Left ventricle myocardium inferior (tissue), 1 donor: ENCODE measurements at places on chromosomes 7 and 10. TPM values are rescaled to one million over a fixed set of nuclear protein-coding genes. Genes with fewer than 3 reads are reported as not detected.

DNA sequence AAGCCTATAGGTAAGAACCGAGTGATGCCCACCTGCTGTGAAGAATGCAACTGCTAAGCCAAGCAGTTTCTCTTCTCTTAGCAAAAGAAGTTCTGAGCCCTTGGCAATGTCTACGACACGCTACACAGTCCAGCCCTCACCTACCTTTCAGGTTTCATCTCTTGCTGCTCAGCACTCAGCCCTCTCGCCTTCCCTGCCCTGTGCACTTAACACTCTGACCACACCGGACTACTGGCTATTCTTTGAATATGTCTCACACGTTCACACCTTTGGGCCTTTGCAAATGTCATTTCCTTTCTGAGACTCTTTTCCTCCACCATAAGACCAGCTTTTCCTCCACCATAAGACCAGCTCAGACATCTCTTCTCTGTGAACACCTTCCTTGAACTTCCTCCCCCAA is 67.0 kb upstream of the ITGB1 start:
- H3K27ac ChIP-seq: no peak overlapping the region
- no peak for DNase-seq
- peaks cover 7% of the 10 kb centered on the region for H3K4me1 ChIP-seq
- no peak overlapping the region for H3K4me3 ChIP-seq
- no peaks in the 10 kb centered on the region for H3K36me3 ChIP-seq
- no peaks in the 10 kb centered on the region for H3K27me3 ChIP-seq

GRCh38 chr10:132419538-132420468 is 22.8 kb downstream of the PWWP2B start:
- no peak overlapping the region for H3K4me3 ChIP-seq
- H3K4me1 ChIP-seq: peaks cover 69% of the 10 kb centered on the region
- no peaks in the 10 kb centered on the region for H3K36me3 ChIP-seq
- no peaks in the 10 kb centered on the region for H3K27me3 ChIP-seq

DNA sequence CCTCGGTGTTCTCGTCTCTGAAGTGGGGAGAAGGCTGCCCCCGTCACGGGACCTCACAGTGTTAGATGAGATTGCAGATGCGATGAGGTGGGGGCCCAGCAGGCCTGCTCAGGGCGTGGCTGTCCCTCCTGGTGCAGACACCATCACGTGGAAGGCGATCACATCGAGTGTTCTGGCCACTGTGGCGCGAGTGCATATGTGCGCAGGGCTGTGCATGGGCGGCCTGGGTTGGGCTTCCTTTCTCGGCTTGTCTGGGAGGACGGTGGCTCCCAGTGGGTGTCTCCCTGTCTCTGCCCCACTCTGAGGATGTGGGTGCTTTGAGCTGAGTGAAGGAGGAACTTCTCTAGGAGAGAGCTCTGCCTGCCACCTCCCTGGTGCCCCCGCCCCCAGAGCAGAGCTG is 83.1 kb downstream of the LHPP start:
- no peaks in the 10 kb centered on the region for H3K36me3 ChIP-seq
- no peaks in the 10 kb centered on the region for H3K27me3 ChIP-seq
- no peak for DNase-seq
- H3K27ac ChIP-seq: no peak overlapping the region
- peaks cover 18% of the 10 kb centered on the region for H3K4me1 ChIP-seq

GRCh38 chr7:157585113-157585861 is 248.5 kb downstream of the DNAJB6 start:
- no peaks in the 10 kb centered on the region for H3K4me1 ChIP-seq
- H3K4me3 ChIP-seq: peak overlapping the region; percentile 48
- peak overlapping the region; percentile 50 for H3K27ac ChIP-seq
- H3K27me3 ChIP-seq: peaks cover 81% of the 10 kb centered on the region
- no peak for DNase-seq

- H3K36me3 ChIP-seq: no peaks in the 10 kb centered on the region
- H3K27ac ChIP-seq: no peak overlapping the region
- no peak for DNase-seq
- no peak overlapping the region for H3K4me3 ChIP-seq
- peaks cover 5% of the 10 kb centered on the region for H3K4me1 ChIP-seq
Measured at GRCh38 chr7:42164881-42165428, 72.1 kb downstream of the GLI3 start.

- DNase-seq: no peak
- H3K4me3 ChIP-seq: no peak overlapping the region
- H3K27me3 ChIP-seq: no peaks in the 10 kb centered on the region
- no peaks in the 10 kb centered on the region for H3K36me3 ChIP-seq
- peaks cover 82% of the 10 kb centered on the region for H3K4me1 ChIP-seq
Measured at GRCh38 chr10:110772454-110773025, 99.2 kb upstream of the PDCD4 start.

GRCh38 chr10:67076144-67076543 is 150.3 kb downstream of the LRRTM3 start:
- no peak for DNase-seq
- H3K4me1 ChIP-seq: peaks cover 14% of the 10 kb centered on the region
- no peaks in the 10 kb centered on the region for H3K36me3 ChIP-seq
- H3K4me3 ChIP-seq: no peak overlapping the region
- peak overlapping the region; percentile 72 for H3K27ac ChIP-seq

GRCh38 chr7:73871163-73872011 is 10.4 kb downstream of the TMEM270 start:
- no peak overlapping the region for H3K27ac ChIP-seq
- peaks cover under 1% of the 10 kb centered on the region for H3K27me3 ChIP-seq
- no peak overlapping the region for H3K4me3 ChIP-seq
- peak; percentile 41 for DNase-seq

DNA sequence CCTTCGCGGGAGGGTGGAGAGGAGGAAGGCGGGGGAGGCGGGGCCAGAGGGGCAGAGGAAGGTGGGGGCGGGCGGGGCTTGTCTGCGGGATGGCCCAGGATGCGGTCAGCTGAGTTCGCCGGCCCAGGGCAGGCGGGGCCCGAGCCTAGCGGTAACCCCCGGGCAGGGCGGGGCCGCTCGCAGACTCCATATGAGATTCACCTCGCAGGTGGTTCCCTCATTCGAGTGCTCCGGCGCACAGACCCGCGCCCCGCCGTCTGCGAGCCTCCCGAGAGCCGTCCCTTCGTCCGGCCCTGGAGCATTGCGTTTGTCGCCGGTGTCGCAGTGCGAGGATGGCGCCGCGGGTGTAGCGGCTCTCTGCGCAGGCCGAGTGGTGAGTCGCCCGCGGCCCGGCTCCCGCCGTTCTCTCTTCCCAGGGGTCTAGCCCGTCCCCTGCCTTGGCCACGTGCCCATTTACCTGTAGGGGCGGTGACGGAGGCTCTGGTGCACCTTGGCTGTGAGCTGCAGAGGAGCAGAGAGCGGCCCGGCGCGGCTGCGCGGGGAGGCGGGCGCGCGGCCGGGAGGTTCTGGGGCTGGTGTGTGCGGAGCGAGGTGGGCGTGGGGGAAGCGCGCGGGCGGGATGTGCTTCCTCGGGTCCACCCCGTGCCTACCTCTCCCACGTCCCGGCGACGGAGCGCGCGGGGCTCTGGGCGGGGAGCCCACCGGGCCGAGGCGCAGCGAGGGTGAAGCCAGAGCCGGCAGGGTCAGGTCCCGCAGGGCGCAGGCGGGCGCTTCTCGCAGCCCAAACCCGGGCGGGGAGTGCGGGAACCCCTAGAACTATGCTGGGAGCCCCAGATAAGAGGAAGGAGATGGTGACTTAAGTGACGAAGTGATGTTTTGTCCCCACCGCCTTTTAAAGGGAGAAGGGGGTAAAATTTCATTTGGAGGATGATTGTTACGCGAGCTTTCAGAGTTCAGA is at the start of gene UPP1:
Gene UPP1 (plus strand): TSS at position 220 of the 958 bp plus-strand sequence. CDS start 5,519 bp downstream, outside the sequence.
- peaks cover 31% of the 10 kb centered on the region for H3K36me3 ChIP-seq
- peak within 1 kb of the TSS; percentile 89 for H3K4me3 ChIP-seq
- peak within 1 kb of the TSS; percentile 99 for H3K27ac ChIP-seq
- peaks cover 55% of the 10 kb centered on the region for H3K4me1 ChIP-seq
- H3K27me3 ChIP-seq: no peaks in the 10 kb centered on the region
- peak; percentile 96 for DNase-seq

- no peak overlapping the region for H3K27ac ChIP-seq
- H3K27me3 ChIP-seq: no peaks in the 10 kb centered on the region
- no peaks in the 10 kb centered on the region for H3K4me1 ChIP-seq
- DNase-seq: no peak
- no peaks in the 10 kb centered on the region for H3K36me3 ChIP-seq
- H3K4me3 ChIP-seq: no peak overlapping the region
Measured at GRCh38 chr10:112823007-112823406, 127.0 kb upstream of the TCF7L2 start.

GRCh38 chr7:1087952-1088920 is at the start of gene GPER1:
Gene GPER1, plus strand, starts transcription at chr7:1088113. Its CDS starts 3,616 bp downstream, at chr7:1091729.
- H3K27ac ChIP-seq: peak within 1 kb of the TSS; percentile 73
- no peaks in the 10 kb centered on the region for H3K27me3 ChIP-seq
- DNase-seq: peak; percentile 58
- H3K4me3 ChIP-seq: peak within 1 kb of the TSS; percentile 62
- H3K36me3 ChIP-seq: peaks cover 11% of the 10 kb centered on the region
- H3K4me1 ChIP-seq: peaks cover 30% of the 10 kb centered on the region

GRCh38 chr7:39952803-39953202 is 2.7 kb downstream of the CDK13 start:
- no peak for DNase-seq
- peak overlapping the region; percentile 98 for H3K27ac ChIP-seq
- H3K4me3 ChIP-seq: peak overlapping the region; percentile 92
- peaks cover 87% of the 10 kb centered on the region for H3K4me1 ChIP-seq
- H3K36me3 ChIP-seq: no peaks in the 10 kb centered on the region

DNA sequence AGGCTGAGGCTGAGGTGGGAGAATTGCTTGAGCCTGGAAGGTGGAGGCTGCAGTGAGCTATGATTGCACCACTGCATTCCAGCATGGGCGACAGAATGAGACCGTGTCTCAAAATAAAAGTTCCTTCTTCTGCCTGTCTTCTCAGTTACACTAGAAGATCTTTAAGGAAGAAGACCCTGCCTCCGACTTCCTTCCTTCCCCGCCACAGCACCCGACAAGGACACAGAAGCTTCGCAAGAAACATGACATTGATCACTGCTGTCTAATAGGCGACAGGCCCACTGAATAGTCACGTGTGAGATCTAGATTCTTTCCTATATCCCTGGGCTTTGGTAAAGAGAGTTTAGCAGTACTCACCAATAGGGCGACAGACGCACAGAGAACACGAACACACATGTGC is 118.2 kb downstream of the PRPF18 start:
- H3K36me3 ChIP-seq: peaks cover 19% of the 10 kb centered on the region
- no peaks in the 10 kb centered on the region for H3K27me3 ChIP-seq
- peak overlapping the region; percentile 90 for H3K27ac ChIP-seq
- DNase-seq: no peak
- H3K4me1 ChIP-seq: peaks cover 90% of the 10 kb centered on the region

DNA sequence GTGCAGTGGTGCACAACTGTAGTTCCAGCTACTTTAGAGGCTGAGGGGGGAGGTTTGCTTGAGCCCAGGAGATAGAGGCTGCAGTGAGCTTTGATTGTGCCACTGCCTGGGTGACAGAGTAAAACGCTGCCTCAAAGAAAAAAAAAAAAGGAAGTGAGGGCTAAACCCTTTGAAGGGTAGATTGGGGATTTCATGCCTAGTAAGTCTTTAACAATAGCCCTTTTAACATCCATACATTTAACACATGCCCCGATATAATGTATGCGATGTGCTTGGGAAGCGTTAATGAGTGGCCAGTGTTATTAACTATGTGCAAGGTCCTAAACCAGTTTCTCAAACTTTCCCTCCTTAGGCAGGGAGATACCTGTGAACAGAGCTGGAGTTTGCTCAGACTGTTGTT is 229.2 kb upstream of the HPS1 start:
- H3K27ac ChIP-seq: no peak overlapping the region
- H3K36me3 ChIP-seq: no peaks in the 10 kb centered on the region
- no peak for DNase-seq
- no peak overlapping the region for H3K4me3 ChIP-seq

- H3K27me3 ChIP-seq: no peaks in the 10 kb centered on the region
- no peak overlapping the region for H3K4me3 ChIP-seq
- H3K36me3 ChIP-seq: peaks cover 44% of the 10 kb centered on the region
- no peaks in the 10 kb centered on the region for H3K4me1 ChIP-seq
- DNase-seq: no peak
Measured at GRCh38 chr7:93307943-93308342, 75.8 kb downstream of the VPS50 start.

- peaks cover 29% of the 10 kb centered on the region for H3K4me1 ChIP-seq
- peak; percentile 52 for DNase-seq
- no peak overlapping the region for H3K4me3 ChIP-seq
Measured at GRCh38 chr10:116756277-116756676, 13.9 kb upstream of the HSPA12A start.

DNA sequence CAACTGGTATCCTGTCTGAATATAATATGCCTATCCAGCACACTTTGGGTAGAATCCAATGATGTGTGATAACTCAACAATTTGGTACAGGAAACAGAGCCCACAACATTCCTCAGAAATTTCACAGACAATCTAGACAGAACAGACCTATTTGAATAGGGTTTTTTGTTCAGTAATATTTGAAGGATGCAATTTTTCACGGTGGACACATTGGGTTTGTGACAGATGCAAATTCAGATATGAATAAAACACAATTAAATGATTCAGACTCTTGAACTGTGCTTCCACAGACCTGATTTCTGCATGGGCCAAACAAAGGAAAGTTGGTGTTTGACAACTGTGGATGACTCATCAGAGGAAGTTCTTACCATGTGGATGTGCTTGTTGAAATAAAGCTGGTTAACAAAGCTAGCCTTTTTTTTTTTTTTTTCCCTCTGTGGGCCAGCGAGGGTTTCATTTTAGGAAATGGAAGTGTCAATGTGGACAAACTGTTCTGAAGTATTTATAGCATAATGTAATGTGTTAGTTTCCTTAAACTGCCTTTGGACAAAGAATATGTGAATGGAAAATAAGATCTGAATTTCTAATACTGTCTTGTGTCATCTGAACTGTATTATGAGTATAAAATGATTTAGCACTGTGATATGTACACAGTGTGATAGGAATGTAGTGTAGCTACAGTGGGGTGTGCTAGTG is 43.2 kb upstream of the FAM133B start:
- H3K4me1 ChIP-seq: peaks cover 57% of the 10 kb centered on the region
- peak overlapping the region; percentile 10 for H3K4me3 ChIP-seq
- H3K36me3 ChIP-seq: no peaks in the 10 kb centered on the region
- H3K27ac ChIP-seq: peak overlapping the region; percentile 83
- no peaks in the 10 kb centered on the region for H3K27me3 ChIP-seq
- no peak for DNase-seq

- H3K36me3 ChIP-seq: peaks cover 35% of the 10 kb centered on the region
- no peak overlapping the region for H3K27ac ChIP-seq
- H3K27me3 ChIP-seq: no peaks in the 10 kb centered on the region
- no peak for DNase-seq
Measured at GRCh38 chr10:99682752-99683151, 23.4 kb downstream of the ENTPD7 start.

GRCh38 chr7:128021366-128021765 is 9.9 kb downstream of the LRRC4 start:
- H3K27ac ChIP-seq: no peak overlapping the region
- no peak for DNase-seq
- peaks cover 8% of the 10 kb centered on the region for H3K36me3 ChIP-seq
- peaks cover 11% of the 10 kb centered on the region for H3K4me1 ChIP-seq
- no peaks in the 10 kb centered on the region for H3K27me3 ChIP-seq

- H3K36me3 ChIP-seq: no peaks in the 10 kb centered on the region
- peaks cover 4% of the 10 kb centered on the region for H3K27me3 ChIP-seq
- H3K4me3 ChIP-seq: no peak overlapping the region
- no peak overlapping the region for H3K27ac ChIP-seq
Measured at GRCh38 chr7:137760111-137760510, 86.7 kb downstream of the DGKI start.

GRCh38 chr10:126369125-126369710 is 19.1 kb downstream of the ADAM12 start:
- H3K36me3 ChIP-seq: no peaks in the 10 kb centered on the region
- H3K27ac ChIP-seq: no peak overlapping the region
- no peak overlapping the region for H3K4me3 ChIP-seq

LLCFC1 gene
- total RNA-seq: not detected

ASIC3 gene
- 5.3 TPM for total RNA-seq

FKBP6 gene
- total RNA-seq: not detected

TUBB8 gene
- total RNA-seq: not detected

LEP gene
- total RNA-seq: 0.14 TPM

SPDYE6 gene
- not detected for total RNA-seq

CPEB3 gene
- total RNA-seq: 13.6 TPM

SP8 gene
- not detected for total RNA-seq
